ENCODE measurements at places on chromosomes 5 and 9.

DNA sequence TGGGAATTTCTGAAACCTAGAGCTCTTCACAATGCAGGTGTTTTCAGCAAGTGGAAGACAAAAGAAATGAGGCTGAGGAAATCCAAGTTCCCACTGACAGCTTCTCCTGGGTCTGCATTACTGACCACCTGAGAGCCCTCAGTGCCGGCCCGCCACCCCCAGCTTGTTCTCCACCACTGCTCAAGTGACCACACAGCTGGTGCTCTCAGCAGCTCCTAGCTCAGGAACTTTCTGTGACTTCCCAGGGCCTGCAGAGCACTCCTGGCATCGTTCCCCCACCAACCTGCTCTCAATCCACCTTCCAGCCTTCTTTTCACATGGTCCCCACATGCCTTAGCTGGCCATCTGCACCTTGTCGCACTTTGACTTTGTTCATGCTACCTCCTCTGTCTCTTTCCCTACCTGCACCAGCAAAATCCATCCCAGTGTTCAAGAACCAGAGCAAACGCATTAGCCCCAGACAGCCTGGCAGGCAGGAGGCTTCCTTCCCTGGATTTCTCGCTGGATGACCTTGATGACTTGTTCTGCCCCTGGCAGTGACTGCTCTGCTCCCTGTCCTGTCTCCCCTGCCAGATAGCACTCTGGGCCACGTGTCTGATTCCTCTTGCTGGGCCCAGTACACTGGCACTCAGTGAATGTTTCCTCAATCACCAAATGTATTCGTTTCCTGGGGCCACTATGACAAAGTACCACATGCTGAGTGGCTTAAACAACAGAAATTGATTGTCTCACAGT is 35.1 kb upstream of the NANS start:
- no peak for DNase-seq

- no peak for DNase-seq
Measured at GRCh38 chr9:72542917-72543316, 21.5 kb downstream of the TMC1 start.

GRCh38 chr9:135299239-135299590 is 180.4 kb upstream of the PPP1R26 start:
- no peak for DNase-seq

- DNase-seq: no peak
Measured at GRCh38 chr5:27437594-27438200, 399.3 kb upstream of the CDH9 start.

GRCh38 chr9:4618700-4619099 is 43.4 kb upstream of the PLPP6 start:
- no peak for DNase-seq

DNA sequence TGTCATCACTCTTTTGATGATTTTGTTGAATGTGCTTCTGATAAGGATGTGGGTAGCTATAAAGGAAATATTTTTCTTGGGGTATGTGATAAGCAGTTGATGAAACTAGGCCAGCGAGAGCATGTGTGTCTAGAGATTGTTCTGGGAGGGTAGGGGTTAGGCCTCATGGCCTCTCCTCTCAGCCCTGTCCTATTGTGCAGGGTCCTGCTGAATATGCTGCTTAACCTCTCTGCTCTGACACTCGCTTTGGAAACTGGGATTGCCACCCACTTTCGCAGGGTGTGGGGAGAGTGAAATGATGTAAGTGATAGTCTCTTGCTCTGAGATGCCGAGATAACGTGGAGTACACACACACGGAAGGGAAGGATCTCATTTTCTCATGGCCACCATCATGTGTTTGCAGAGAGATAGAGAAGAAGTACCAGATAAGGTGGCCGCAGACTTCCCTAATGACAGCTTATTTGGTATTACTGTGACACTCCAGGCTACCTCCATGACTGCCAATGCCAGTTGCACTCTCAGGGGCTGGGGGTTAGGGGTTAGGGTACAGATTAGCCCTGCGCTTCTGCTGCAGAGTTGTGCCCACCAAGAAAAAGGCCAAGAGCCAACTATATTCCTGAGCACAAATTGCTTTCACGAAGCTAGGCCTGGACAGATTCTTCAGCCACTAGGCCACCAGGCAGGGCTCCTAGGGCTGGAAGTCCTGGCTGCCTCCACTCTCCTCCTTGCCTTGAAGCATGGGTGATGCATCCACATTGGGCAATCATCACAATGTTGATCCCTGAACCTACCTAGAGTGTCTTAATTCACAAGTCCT is 25.2 kb upstream of the TNFAIP8 start:
- DNase-seq: no peak

- no peak for DNase-seq
Measured at GRCh38 chr9:27395484-27395921, 98.6 kb upstream of the EQTN start.

DNA sequence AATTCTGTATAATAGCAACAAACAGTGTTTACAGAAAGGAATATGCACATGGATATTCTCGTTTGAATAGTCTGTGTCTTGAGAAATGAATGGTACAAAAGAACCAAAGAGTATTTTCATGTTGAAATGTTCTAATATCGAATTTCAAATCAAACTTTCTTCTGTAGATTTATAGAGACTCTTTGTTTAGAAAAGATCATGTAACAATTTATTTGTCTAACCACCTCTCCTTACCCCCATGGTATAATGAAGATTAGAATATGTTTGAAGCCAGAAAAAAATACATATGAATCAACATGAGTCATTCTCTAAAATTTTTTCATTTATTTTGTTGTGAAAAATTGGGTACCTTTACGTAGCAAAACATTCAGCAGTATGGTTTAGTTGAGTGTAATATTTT is 285.6 kb downstream of the PRR16 start:
- no peak for DNase-seq

DNA sequence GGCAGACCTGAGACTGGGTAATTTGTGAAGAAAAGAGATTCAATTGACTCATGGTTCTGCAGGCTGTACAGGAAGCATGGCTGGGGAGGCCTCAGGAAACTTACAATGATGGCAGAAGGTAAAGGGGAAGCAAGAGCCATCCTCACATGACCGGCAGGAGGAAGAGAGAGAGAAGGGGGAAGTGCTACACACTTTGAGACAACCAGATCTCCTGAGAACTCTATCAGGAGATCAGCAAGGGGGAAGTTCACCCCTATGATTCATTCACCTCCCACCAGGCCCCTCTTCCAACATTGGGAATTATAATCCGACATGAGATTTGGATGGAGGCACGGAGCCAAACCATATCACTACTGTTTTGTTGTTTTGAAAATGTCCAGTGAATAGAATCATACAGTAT is 110.2 kb downstream of the DAPK1 start:
- DNase-seq: no peak

DNA sequence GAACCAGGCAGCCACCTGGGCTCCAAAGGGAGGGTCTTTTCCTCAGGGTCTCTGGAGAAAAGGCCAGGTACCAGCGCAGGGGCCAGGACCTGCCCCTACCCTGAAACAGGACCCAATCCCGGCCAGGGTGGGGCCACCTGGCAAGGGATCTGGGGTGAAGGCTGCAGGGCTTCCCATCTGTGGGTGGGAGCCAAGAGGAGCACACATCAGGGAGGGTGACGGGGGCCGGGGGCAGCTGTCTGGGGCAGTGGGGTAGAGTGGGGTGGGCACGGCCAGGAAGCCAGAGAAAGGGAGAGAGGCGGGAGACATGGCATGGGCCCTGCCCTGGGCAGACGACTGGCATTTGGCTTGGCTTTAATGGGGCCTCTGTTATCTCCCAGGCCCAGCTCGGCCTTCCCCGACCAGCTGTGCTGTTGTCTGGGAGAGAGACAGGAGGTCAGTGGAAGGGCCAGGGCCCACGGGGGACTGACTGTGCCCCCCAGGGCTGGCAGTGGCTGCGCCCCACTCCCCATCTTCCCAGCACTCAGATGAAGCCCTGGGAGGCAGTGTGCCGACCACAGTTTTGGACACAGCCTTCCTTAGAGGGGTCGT is 57.2 kb upstream of the RNF130 start:
- DNase-seq: no peak

GRCh38 chr5:7868427-7868772 is 431 bp downstream of the FASTKD3 start:
- no peak for DNase-seq

- no peak for DNase-seq
Measured at GRCh38 chr5:65152131-65152530, 329.6 kb downstream of the ADAMTS6 start.

DNA sequence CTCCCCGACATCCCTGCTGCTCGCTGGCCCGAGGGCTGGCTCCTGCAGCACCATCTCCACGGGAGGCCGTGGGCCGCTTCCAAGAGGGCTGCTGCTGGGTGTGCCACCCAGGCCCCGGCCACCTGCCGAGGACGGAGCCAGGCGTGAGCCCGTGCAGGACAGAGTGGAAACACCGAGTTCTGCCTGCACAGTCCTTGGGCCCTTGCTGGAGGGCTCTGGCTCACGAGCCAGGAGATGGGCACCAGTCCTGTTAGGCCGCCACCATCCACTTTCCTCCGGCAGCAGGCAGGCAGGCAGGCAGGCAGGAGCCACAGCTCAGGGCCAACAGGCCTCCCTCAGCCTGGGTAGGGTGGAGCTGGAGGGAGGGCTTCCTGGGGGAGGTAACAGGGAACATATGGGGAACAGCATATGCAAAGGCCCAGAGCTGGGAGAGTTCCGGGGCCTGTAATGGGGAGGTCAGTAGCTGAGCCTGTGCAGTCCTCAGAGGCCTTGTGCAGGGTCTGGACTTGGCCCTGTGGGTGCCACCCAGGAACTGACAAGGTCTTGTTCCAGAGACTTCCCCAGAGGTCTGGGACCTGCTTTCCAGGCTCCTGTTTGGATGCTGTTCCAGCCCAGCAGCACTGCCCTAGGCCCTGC is 31.9 kb downstream of the RXRA start:
- DNase-seq: no peak

DNA sequence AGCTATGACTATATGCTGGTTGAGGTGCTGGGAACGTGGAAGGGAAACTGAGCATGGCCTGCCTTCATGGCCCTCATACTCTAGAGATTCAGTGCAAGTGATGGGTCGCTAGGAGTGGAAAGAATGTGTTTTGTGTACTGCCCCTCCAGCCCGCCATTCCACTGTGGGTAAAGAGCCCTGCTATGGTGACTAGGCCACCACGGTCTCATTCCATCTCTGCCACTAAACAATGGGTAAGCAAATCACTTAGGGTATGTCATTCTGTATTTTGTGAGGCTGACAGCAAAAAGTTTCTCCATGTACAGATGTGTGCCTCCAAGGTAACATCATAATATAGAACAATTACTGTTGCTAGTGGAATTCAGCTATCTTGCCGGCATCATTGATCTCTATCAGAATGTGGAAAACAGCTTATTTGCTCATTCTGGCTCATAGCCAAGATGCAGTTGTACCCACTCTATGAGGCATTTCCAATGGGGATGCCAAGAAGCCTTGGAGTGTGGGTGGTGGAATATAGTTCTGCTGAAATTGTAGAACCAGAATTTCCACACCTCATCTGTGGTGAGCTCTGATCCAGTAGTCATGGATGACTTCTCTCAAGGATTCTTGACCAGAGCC is 12.5 kb downstream of the SMARCA2 start:
- no peak for DNase-seq

- DNase-seq: no peak
Measured at GRCh38 chr5:105931881-105932421, 1738.8 kb downstream of the EFNA5 start.

GRCh38 chr9:96868709-96869108 is 14.4 kb upstream of the ZNF782 start:
- no peak for DNase-seq

DNA sequence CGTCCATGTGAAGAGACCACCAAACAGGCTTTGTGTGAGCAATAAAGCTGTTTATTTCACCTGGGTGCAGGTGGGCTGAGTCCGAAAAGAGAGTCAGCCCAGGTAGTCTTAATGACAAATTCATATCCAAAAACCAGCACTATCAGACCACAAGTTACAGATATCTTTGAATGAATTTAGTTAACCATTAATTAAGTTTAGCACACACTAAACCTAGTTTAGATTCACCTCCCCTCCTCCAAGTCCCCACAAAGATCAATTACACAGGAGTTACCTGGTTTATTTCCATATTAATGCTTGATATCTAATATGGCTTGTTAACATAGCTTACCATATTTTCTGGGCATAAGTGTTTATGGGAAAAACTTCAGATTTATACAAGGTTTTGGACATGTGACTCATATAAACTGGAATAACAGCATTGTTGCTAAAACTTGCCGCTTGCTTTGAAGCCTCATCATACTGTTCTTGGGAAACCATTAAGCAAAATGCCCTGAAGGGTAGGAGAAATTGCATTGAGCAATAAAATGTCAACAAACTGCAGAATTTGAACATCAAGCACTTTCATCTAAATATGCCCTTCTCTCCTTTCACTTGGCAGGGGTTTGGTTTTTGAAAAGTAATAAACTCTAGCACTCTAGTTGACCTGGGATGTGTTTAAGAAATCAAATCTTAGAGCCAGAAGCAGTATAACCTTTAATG is 166.9 kb downstream of the SNCAIP start:
- DNase-seq: no peak

DNA sequence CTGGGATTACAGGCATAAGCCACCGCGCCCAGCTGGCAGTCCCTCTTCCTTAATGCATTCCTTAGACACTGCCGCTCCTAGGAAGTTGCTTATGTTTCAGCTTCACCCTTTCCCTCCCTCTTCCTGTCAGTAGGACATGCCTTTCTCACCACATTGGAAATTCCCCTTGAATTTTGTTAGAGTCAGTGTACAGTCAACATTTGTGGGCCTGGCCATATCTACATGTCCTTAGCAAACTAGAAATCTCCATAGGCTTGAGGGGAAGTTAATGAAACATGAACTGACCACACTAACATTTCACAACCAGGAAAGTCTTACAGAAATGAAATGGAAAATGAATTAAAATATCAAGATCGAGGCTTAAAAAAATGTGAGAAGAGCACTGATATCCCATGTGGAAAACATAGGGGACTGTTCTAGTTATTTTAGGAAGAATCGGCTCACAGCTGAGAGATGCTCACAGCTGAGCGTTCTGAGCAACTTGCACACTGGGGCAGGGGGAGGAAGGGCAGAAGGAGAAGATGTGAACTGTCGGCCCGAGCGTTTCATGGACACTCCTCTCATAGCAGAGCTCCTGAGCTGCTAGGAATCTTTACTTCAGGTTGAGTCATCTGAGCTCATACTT is 21.1 kb upstream of the LVRN start:
- DNase-seq: no peak

GRCh38 chr5:134649163-134649835 is 714 bp downstream of the SEC24A start:
- DNase-seq: no peak

- DNase-seq: no peak
Measured at GRCh38 chr9:98881836-98882568, 61.7 kb upstream of the COL15A1 start.

DNA sequence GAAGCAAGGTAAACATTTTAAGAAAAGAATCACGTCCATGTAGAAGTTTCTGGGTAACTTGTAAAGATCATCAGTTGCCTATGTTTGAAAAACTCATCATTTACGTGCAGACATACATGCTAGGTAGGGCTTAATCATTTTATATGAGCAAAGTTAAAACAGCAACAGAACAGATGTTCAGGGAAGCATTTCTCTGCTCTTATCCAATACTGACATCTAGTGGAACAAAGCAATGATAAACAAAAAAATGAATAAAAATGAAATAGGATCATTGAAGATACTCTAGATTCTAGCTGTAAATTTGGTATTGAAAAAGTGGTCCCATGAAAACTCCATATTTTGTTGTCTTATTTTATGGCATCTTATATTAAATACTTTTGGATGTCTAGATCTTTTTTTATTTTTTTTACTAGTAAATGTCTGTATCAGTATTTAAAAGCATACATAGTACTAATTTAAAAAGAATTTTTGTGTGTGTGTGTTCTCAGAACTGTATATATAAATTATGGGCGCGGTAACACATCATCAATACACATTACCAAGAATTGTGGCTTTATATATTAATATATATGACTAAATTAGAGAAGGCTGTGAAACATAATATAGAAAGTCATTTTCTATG is 1050.2 kb downstream of the CDH12 start:
- no peak for DNase-seq

- DNase-seq: no peak
Measured at GRCh38 chr9:25936031-25936430, 257.8 kb upstream of the TUSC1 start.
